ENCODE measurements at places on chromosomes 1 and 21.

DNA sequence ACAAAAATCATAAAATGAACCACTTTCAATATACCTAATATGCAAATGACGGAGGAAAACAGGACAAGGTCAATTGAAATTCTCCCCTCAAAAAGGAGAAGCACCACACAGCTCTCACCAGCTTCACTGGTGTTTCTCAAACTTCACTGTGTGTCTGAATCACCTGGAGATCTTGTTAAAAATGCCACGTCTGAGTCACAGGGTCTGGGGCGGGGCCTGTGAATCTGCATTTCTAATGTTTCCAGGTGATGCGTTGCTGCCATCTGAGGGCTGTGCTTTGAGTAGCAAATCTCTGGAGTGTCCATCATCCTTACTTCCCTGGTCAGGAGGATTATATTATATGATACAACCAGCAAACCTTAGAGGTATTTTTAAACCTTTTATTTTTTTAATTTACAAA is 9.0 kb downstream of the CLDN19 start:
- no peak for DNase-seq

DNA sequence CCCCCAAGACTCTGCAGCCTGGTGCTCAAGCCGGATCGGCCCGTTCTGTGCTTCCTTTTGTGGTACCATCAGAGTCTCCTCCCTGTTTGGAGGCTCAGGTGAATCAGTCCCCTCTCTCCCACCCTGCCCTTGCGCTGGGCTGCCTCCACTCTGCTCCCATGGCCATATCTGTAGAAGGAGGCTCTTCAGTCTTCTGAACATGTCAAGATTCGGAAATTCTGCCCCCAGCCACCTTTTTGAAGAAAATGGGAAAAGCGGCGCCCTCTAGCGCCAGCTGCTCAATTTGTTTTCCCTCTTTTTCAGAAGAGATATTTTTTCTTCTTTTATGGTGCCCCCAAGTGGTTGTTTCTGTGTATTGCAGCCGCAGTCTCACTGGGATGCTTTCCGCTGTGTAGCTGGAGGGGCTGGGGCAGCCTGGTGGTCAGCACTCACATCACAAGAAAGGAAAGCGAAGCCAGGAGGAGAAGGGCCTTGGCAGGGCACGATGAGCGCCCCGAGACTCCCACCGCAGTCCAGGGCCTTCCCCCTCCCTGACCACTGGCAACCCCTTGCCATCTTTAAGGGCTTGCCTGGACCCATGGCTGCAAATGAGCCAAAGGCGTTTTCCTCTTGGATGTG is 58.4 kb upstream of the CACNA1E start:
- peak; percentile 86 for DNase-seq

DNA sequence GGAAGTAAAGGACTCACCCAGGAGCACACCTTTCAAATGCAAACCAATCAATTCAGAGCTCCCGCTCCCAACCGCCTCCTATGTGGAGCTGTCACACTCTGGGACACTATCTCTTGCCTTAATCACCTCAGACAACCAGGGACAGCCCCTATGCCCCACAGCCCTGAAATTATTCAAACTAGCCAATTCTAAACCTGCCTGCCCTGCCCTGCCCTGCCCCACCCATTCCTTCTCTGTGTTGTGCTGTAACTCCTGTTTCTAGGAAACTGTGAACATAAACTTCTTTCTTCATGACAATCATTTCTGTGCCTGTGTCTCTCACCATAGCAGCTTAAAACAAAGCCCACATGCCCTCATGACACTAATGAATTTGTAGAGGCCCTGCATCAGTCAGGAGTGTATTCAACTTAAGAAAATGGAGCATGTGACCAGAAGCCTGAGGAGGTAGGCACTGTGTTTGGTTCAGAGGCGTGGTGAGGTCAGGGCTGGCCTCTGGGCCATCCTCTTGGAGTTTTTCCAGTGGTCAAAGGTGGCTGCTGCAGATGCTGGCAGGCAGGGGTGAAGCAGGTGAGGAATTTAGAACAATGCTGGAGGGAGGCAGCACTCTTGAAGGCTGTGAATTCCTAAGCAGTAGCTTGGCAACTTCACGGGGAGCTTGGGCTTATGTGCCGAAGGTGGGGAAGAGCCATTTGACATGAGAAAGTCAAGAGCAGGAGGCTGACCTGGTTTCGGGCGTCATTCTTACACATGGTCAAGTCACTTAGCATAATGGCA is 74.5 kb downstream of the RHOU start:
- no peak for DNase-seq

GRCh38 chr1:221897321-221897721 is 155.4 kb upstream of the DUSP10 start:
- no peak for DNase-seq

- DNase-seq: no peak
Measured at GRCh38 chr1:175810305-175810704, 66.9 kb upstream of the TNR start.

DNA sequence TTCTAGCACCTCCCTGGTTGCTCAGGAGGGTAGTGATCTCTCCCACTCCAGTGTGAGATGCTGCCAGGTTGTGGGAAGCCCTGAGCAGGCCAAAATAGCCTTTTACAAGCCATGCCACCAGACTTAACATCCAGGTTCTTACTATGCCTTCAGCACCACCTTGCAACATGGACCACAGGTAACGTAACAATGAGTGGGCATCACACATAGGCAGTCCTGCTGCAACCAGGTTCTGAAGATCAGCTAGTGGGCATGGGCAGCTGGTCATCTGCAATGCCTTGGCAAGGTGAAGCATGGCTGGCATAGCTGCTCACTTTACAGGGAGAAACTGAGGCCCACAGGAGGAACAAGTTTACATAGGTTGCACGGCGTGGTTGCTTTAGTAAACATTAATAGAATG is 40.7 kb downstream of the DHCR24 start:
- DNase-seq: no peak

DNA sequence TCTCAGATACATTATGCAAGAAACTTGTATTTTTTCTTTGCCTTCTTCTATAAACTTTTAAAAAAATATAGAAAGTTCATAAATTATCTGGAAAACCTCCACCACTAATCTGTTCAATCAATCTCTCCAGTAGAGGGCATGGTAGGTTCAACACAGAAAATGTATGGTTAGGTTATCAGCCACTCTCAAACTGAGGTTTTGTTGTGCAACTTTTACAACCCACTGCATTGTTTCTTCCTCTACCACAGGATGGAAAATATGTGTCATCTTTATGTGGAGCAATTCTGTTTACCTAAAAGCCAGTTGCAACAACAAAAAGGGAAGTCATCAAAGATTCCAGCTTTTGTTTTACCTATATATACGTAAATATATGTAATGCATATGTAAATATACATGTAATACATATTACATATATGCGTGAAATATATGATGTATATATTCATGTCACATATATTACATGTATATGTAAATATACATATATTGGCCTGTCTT is 3.0 kb upstream of the RGS2 start:
- peak; percentile 69 for DNase-seq

DNA sequence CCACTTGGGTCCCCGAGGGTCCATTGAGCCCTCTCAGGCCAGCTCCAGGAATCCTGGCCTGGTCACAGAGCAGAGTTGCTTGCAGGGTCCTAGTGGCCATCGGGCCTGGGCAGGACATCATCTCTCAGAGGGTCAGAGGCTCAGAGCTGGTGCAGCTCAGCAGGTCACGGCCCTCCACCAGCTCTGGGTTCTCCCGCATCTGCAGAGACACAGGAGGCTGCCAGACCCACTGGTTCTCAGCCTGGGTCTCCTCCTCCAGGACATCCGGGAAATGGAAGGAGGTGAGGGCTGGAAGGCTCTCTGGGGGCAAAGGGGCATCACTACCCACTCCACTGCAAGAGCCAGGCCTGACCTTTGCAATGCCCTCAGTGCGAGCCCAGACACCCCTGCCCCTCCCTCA is 6.5 kb downstream of the TMEM54 start:
- no peak for DNase-seq

GRCh38 chr1:54540582-54541295 is 7.3 kb upstream of the ACOT11 start:
- DNase-seq: no peak

GRCh38 chr1:20662110-20662475 is 924 bp upstream of the DDOST start:
- DNase-seq: no peak

DNA sequence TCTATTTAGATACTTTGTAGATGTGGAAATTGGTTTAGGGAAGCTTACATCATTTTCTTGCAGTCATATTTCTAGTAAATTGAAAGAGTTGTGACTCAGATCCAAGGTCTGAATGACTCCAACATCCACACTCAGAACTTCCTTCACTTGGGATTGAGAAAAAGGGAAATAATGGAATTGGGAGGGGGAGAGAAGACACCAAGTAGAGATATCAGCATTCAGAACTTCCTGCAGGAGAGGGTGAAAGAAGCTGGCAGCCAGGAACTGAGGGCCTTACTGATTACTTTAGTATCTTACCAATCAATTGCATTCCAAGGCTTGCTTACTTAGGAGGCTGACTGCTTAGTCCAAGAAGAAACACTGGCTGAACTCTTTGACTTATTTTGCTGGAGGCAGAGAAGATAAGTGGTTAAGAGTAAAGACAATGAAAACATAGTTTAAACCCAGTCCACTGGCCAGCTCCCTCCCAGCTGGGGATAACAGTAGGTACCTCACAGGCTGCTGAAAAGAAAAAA is 21.7 kb downstream of the APP start:
- no peak for DNase-seq

DNA sequence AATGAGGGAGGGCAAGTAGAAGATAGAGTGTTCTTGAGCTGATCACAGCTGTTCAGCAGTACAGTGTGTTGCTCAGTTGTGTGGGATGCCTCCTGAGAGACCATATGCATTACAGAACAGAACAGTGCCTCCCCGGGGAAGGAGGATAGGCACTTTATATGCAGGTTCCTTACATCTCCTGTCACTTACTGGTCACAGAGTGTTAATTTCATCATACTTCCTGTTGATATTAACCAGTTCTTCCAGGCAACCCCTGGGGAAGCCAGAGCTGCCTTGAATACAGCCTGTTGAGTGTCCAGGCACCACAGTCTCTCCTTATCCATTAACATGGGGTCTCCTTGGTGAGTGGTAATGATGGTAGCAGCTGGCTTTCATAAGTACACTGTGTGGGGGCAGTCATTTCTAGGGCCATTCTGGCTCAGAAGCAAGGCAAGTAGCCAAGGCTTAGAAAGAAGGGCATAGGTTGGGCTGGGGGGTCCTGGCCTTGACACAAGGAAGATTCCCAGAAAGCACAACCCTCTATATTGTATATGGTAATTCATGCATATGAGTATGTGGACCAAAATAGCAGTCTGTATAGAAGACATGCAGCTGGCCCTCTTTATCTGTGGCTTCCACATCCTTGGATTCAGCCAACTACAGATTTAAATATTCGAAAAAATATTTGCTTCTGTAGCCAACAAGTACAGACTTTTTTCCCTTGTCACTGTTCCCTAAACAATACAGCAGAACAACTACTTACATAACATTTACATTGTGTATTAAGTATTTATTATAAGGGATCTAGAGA is 142.4 kb downstream of the ZP4 start:
- no peak for DNase-seq
